ENCODE measurements at places on chromosomes 11 and 22. TPM values are rescaled to one million over a fixed set of nuclear protein-coding genes. Genes with fewer than 3 reads are reported as not detected.
A peak's percentile ranks its signal among the peaks of the same experiment; 100 is the strongest.

GRCh38 chr11:17719938-17720795 lies 796 bp downstream of the MYOD1 start:
- DNase-seq: no peak

- no peak for DNase-seq
These were observed 1340.9 kb downstream of the TBC1D22A start for GRCh38 chr22:48103126-48103875.

- no peak for DNase-seq
These were observed 96.0 kb upstream of the IGLL5 start for GRCh38 chr22:22791438-22792181.

GRCh38 chr11:34086554-34087283 lies 18.7 kb upstream of the NAT10 start:
- DNase-seq: no peak

DNA sequence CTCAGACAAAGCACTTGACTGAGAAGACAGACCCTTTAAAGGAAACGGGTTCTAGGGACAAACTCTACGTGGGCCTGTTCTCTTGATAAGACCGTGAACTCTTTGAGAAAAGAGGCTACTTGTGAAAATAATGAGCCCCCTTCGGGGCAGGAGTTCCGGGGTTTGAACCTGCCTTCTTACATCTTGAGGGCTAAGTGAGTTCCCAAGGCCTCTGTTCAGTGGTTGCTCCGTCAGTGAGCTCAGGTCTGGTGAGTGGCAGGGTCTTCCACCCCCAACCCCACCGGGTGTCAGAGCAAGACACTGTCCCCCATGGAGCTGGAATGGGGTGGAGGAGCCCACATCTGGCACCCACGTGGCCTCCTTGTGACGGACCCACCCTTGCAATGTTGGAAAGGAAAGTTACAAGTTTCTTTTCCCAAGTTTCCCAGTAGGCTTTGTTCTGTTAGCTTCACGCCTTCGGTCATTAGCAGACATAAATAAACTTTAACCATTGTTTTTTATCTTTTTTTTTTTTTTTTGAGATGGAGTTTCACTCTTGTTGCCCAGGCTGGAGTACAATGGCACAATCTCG lies 6.3 kb upstream of the SAMM50 start:
- DNase-seq: no peak

DNA sequence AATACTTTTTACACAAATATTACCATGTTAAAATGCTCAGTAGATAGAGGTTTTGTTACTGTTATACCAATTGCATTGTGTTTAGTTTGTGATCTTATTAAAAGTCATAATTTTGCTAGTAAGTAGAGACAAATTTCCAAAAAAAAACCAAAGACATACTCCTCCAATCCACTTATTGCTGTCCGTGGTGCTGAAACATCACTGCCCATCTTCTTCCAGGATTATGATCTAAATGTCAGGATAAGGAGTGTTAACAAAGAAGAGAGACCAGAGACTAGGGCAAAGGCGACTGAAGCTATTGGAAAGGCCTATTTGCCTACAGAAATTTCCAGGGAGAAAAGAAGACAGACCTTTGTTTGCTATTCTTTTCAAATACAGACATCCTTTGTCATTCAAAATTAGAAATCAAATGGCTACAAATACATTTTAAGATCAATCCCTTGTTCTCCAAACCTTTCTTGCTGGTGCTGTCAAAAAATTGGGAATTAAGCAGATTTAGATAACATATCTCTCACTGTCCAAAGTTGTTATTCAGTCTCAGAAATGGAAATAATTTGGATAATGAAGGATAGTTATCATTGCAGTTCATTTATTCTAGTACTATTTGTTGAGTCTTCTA lies 199.7 kb downstream of the C11orf91 start:
- no peak for DNase-seq

DNA sequence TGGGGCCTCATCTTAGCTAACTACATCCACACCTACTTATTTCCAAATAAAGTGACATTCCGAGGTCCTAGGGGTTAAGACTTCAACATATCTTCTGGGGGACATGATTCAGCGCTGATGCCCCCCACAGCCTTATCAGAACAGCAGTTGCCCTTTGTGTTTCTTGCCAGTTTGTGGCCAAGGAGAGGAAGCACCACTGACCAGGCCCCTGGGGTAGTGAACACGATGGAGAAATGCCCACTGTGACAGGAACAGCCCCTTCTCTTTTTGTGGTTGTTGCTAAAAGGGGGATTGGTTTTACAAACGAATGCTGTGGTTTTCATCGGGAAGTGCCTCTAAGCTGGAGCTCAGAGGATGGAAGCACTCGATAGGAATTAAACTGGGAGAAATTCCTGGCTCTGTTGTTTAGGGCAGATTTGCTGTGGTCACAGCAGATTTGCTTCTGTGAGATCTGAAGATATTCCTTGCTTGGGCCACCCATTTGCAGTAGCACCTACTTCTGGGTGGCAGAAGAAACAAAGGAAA lies 88.8 kb downstream of the ABTB2 start:
- DNase-seq: no peak

GRCh38 chr22:39528080-39528661 lies 4.4 kb downstream of the RPS19BP1 start:
- no peak for DNase-seq

GRCh38 chr11:131460931-131461330 lies 90.5 kb downstream of the NTM start:
- DNase-seq: no peak

- no peak for DNase-seq
These were observed 19.8 kb upstream of the TMPRSS5 start for GRCh38 chr11:113725913-113726312.

DNA sequence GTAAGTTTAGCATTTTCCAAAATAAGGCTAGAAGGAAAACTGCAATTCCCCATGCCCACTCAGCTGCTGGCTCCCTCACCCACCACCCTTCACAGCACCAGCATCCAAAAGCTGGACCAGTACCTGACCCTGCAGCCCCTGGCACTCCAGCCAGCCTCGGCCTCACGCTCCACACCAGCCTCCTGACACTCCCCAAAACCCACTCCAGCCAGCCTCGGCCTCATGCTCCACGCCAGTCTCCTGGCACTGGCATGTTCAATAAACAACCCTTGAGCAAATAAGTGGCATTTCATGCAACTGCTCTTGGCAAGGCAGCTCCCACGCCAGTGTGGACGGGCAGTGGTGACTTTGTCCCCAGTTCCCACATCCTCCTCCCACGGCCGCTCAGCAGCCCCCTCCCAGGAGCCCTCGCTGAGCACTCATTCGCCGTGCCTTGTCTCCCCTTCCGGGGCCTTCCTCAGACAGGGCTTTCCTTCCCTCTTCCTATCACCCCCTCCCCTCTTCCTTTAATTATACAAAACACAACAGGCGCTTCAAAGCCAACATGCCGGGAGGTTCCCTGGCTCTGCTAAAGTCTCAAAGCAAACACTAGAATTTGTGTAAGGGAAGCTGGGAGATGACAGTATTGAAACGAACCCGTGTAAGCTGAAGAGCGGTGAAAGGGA lies 6.8 kb downstream of the TOLLIP start:
- no peak for DNase-seq

GRCh38 chr11:94325681-94326080 lies 21.3 kb downstream of the IZUMO1R start:
- DNase-seq: peak; percentile 66

GRCh38 chr11:70351646-70352045 lies 46.7 kb upstream of the CTTN start:
- no peak for DNase-seq

DNA sequence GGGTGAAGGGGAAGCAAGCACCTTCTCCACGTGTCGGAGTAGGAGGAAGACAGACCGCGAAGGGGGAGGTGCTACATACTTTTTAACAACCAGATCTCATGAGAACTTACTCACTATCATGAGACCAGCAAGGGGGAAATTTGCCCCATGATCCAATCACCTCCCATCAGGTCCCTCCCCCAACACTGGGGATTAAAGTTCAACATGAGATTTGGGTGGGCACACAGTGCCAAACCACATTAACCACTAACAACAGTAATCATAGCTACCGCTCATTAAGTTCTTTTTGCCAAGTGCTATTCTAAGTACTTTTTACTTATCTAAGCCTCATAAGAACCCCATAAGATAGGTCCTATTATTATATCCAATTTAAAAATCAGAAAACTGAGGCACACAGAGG lies 450.5 kb upstream of the DDI1 start:
- DNase-seq: no peak

DNA sequence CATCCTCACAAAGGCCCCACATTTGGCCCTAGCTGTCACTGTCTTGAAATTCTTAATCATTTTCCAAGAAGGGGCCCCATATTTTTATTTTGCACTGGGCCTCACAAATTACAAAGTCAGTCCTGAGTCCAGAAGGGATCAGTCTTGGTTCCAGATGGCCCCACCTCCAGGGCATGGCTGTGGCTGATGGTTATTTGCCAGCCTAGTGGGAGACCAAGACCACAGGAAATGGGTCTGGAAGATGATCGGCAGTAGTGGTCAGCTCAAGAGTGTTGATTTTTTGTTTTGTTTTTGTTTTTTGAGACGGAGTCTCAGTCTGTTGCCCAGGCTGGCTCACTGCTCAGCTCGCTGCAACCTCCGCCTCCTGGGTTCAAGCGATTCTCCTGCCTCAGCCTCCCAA lies 47.1 kb upstream of the EMID1 start:
- DNase-seq: no peak

- no peak for DNase-seq
These were observed 1228.6 kb downstream of the LRRC4C start for GRCh38 chr11:40230821-40231220.

- DNase-seq: no peak
These were observed 22.3 kb downstream of the ARHGAP42 start for GRCh38 chr11:100709233-100709957.

- no peak for DNase-seq
These were observed 20.8 kb upstream of the SMIM38 start for GRCh38 chr11:69134957-69135356.

DNA sequence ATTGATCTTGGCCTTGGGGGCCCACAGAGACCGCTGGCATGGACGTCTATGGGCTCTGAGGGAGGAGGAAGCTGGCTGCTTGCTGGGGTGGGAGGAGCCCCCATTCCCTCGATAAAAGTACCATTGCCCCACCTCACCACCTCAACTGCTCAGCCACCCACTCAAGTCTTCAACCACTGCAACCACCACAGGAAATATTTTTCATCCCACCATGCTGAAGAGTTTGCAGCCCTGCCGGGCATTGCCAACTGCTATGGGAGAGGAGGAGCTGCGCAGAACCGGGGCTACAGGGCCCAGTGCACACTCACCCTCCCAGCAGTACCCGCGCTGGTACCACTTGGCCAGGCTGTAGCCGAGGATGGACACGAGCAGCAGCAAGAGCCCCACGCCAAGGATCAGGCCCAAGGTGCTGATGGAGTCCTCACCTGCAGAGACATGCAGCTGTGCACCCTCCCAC lies 29.2 kb downstream of the IL10RA start:
- peak; percentile 60 for DNase-seq

ACTN3 gene
- not detected for total RNA-seq

IL17REL gene
- total RNA-seq: not detected

CALCA gene
- not detected for total RNA-seq

POU2AF2 gene
- not detected for total RNA-seq

ABCG4 gene
- not detected for total RNA-seq

CDKN1C gene
- 2.9 TPM for total RNA-seq

APOBEC3B gene
- total RNA-seq: 7.1 TPM

Data from activated naive CD8-positive, alpha-beta T cell treated with anti-CD3 and anti-CD28 coated beads, Interleukin-2, amount 10 ng/mL, durations not matched to agents 7 days and 5 days (primary cell).